Activated T-cell treated with anti-CD3 and anti-CD28 coated beads, Interleukin-2, amount 50 U/mL, for 1 hour (primary cell): ENCODE measurements at places on chromosomes 5 and 9.

GRCh38 chr5:1066676-1067075, 45.2 kb downstream of the SLC12A7 start:
- no peak for DNase-seq

DNA sequence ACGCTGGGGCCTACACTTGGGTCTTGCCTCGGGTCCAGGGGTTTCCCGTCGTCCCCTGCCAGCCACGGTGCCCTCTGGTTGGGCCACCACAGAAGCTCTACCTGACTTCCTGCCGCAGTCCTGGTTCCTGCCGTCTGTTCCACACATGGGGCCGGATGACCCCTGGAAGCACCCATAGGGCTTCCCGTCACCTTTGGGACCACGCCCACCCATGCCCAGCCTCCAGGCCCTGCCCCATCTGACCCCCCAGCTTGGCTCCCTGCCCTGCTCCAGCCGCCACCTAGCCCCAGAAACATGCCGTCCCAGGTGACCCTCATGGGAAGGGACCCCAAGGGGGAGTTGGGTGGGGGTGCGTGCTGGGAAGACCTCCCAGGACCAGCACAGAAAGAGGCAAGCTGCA, 13.7 kb downstream of the MRPL36 start:
- no peak for DNase-seq

DNA sequence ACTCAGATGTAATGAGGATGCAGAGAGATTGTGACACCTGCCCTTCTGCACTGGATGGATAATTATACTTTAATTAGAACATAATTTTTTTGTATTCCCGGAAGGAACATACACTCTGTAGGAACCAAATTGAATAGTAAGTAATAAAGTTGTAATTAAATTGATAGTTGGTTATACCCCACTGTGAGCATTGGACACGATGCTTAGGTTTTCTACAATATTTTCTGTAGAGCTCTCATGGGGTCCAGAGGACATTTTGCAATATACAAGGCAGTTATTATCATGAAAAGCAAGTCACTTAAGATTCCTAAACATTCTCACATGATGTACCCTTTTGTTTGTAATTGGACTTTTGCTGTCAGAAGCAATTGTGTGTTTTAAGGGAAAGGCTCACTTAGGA, 63.4 kb downstream of the DIRAS2 start:
- DNase-seq, result no peak

DNA sequence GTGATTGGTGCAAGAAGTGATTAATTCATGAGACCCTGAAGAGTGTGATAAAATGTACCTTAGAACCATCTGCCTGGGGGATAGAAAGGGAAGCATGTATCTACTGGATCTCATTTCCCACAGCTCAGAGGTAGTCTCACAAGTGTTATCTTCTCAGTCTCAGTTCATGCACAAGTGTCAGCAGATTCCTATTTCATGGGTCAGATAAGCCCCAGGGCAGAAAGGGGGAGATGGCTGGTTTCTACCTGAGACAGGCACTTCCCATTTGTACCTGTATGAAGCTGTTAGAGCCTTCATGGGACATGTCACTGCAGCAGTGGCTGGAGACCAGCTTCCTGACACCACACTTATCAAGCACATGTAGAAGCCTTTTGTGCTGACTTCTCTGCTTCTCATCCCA, 45.6 kb upstream of the SMIM15 start:
- no peak for DNase-seq

DNA sequence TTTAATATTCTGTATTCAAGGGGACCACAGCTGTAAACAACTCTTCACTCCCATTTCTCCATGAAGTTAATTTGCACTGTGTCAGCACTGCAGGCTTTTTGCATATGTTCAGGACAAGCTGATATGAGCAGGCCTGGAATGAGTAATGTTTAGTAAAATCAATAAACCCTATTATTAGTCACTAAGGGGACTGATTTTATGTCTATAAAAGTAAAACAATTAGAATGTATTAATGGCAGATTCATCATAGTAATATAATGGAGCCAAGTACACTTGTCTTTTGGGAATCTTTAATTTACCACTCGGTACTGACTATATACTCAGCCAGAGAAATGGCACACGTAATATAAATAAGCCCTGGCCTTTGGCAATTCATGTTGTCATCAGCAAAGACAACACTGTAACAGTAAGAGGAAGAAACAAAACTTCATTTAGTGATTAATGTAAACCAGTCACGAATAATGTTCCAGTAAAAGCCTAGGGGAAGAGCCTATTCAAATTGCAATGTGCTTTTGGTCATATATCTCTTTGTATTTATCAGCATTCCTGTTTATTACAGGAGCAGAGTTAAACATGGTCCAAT, 111.6 kb downstream of the ZNF608 start:
- DNase-seq, result no peak

DNA sequence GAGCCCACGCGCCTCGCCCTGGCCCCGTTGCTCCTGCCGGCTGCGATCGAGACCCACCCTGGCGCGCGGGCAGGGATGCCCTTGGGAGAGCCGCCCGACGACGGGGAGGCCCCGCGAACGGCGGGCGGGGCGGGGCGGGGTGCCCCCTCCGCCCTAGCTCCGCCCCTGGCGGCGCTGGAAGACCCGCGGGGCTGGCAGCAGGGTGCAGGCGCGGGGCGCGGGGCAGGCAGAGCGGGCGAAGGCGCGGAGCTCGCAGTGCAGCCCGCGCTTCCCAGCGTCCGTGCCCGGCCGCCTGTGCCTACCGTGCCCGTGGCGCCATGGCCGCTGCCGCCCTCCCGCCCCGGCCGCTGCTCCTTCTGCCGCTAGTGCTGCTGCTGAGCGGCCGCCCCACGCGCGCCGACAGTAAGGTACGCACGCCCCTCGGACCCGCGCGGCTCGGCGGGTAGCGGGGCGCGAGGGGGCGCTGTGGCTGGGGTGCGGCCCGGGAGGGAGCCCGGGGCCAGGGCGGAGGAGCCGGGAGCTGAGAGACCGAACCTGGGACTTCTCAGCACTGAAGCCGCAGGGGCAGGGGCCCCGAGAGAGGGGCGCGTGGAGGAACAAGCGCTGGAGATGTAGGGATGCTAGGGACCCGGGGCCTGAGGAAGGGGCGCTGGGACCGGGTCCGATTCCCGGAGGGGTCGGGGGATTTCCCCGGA, at the start of gene OLFML2A:
OLFML2A (plus strand) TSS at position 180 of the 695 bp plus-strand sequence; CDS start at position 318, 138 bp downstream.
- DNase-seq, result peak; percentile 45

- no peak for DNase-seq
These were observed 413.3 kb upstream of the POU5F2 start for GRCh38 chr5:94154672-94155071.

GRCh38 chr9:124617477-124618141, 110.4 kb upstream of the NR5A1 start:
- peak; percentile 72 for DNase-seq

- no peak for DNase-seq
These were observed 81.1 kb downstream of the PJA2 start for GRCh38 chr5:109328626-109329025.
